Osteoblast (primary cell): ENCODE measurements at places on chromosomes 4 and X. TPM values are rescaled to one million over a fixed set of nuclear protein-coding genes. Genes with fewer than 3 reads are reported as not detected.
A peak's percentile ranks its signal among the peaks of the same experiment; 100 is the strongest.

NSUN7 gene
- total RNA-seq, result under 0.01 and 0.29 TPM in 2 replicates

GAB3 gene
- total RNA-seq, result 3.2 and 6.9 TPM in 2 replicates

DNA sequence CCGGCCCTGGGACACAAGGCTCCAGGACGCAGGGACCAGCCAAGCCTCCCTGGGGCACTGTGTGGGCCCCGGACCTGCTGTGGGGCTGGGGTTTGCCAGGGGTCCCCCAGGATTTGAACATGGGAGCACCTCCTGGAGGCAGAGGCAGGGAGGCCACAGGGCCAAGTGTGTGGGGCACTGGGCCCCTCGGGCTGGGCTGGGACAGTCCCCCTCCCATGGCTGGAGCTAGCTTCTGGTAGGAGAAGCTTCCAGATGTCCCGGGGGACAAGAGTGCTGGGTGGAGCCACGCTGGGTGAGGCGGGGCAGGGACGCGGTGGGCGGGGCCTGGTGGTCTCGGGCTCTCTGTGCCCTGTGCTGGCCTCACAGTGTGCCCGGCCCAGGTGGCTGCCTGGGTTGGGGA lies 18.6 kb downstream of the FGFRL1 start:
- no peak for DNase-seq

DNA sequence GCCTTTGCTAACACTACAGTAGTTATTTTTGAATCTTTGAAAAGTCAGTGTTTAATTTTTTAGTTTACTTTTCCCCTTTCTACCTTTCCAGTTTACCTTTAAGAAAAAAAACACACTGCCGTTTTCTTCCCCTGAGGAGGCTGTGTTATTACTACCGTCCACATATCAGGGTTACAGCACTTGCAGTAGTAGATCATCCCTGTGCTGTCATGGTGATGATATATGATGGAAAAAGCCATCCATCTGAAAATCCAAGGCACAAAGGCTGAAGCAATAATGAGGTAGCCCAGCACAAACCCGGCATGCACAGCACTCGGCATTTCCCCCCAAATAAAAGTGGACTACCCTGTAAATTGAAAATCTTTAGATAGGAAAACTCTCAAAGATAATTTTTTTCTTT lies 258.7 kb downstream of the CXXC4 start:
- no peak for DNase-seq

- DNase-seq, result peak; percentile 62
Observed at GRCh38 chrX:136920001-136920400, 39.5 kb upstream of the RBMX start.

GC gene
- not detected in 2 replicates for total RNA-seq

DNA sequence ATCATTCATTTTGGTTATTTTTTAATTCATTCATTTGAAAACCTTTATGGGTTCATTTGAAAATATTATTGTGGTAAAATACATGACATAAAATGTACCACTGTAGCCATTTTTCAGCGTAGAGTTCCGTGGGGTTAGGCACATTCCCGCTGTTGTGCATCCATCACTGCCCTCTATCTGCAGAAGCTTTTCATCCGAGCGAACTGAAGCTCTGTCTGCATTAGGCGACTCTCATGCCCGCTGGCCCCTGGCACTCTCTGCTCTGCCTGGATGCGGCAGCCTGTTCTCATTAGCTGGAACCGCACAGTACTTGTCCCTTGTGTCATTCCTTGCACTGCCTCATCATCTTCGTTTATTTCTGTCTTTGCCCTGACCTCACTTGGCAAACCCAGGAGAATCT lies 17.5 kb downstream of the CFAP99 start:
- DNase-seq, result peak; percentile 87

DCX gene
- not detected in 2 replicates for total RNA-seq

- no peak for DNase-seq
Observed at GRCh38 chr4:179671609-179672008, 2229.4 kb upstream of the AGA start.

- DNase-seq, result peak; percentile 98
Observed at GRCh38 chrX:153687121-153688039, at the start of gene SLC6A8. Gene SLC6A8 (plus strand): TSS chrX:153687926. CDS start chrX:153688575, 649 bp downstream.

DNA sequence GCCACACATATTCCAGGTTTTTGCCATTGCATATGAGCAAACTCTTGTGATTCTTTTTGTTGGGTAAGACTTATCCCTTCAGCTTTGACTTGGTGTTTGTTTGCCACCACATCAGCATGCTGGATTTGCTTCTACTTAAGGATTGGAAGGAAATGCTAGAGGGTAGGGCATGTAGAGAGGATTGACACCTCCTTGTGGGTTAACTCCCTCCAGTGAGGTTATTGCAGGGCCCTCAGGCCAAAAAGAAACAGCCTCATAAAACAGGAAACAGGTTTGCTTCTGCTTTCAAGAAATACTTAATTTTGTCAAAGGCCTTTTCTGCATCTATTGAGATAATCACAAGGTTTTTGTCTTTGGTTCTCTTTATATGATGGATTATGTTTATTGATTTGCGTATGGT lies 15.2 kb upstream of the INPP4B start:
- DNase-seq, result no peak
